ENCODE measurements at places on chromosomes 2 and 18. TPM values are rescaled to one million over a fixed set of nuclear protein-coding genes. Genes with fewer than 3 reads are reported as not detected.

DNA sequence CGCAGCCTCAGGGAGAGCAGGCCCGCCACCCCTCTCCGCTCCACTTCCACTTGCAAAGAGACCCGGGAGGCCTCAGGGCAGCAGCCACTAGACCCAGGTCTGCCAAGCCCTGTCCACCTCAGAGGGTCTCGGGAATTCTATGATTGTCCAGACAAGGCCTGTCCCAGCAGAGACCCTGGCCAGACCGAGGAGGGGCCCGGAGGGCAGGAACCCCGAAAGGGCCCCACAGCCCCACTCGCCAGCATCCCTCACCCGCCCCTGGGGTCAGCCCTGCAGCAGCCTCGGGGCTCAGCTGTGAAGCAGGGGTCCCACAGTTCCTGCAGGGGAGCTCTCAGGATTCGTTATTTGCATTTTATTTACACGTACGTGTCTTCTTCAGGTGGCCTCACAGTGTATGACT lies 269.5 kb downstream of the EIPR1 start:
- DNase-seq, result no peak

GRCh38 chr18:55300421-55300935 lies 287.5 kb downstream of the TCF4 start:
- DNase-seq, result no peak

DNA sequence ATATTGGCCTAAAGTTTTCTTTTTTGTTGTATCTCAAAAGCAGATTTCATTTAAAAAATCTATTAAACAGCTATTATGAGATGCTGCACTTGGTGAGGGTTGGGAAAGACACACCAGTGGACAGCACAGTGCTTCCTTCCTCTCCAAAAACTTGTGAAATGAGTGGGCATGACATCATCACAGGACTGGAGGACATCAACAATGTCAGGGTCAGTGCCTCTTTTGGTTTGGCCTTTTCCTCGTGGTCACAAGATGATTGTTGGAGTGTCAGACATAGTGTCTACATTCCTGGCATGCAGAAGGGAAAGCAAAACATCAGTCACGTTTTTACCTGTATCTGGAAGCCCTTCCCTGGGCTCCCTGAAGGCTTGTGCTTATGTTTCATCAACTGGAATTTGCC lies 49.6 kb downstream of the IL1R2 start:
- no peak for DNase-seq

DNA sequence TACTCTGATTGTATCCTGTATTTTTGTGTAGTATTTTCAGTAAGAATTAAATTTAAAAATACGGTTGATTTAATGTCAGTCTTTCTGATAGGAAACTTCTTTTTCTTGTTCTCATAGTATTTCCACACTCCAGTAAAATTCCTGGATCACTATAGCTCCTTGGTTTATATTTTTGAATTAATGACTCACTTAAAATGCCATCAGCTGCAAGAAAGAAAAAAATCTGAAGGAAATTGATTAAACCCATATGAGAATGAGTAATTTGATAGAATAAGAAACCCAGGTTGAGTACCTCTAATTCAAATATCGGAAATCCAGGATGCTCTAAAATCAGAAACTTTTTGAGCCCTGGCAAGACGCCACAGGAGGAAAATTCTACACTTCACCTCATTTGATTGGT lies 186.8 kb upstream of the RND3 start:
- DNase-seq, result no peak

DNA sequence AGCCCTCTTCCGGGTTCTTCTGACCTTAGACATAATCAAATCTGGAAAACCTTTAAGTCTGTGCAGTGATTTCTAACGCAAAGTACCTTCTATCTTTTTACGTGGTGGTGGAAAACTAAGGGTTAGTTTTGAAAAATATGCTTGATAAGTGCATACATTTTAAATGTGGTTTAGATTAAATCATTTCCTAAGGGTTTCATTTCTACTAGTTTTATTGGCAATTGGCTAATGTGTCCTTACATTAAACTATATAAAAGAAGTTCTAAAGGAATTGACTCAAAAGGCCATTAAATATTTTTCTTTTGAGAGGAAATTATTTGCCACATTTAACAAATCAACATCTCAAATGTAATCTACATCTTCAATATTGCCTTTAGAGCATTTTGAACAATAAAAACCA lies 268.3 kb upstream of the THUMPD2 start:
- DNase-seq, result no peak

DNA sequence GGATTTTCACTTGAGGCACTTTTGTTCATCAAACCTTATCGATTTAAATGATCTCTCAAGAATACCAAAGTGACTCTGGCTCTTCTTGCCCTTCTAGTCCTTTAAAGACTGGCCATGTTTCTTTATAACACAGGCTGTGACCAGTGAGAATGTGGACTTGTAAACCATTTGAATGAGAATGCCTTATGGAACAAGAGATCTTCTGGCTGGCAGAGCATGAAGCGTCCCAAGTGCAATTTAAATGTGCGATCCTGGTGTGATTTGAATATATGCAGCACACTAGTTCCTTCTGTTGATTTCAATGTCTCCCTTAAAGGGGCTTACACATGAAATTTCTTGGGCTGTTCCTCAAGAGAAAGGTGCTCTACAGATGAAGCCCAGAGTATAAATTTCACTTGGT lies 262.4 kb upstream of the CCDC68 start:
- DNase-seq, result no peak

DNA sequence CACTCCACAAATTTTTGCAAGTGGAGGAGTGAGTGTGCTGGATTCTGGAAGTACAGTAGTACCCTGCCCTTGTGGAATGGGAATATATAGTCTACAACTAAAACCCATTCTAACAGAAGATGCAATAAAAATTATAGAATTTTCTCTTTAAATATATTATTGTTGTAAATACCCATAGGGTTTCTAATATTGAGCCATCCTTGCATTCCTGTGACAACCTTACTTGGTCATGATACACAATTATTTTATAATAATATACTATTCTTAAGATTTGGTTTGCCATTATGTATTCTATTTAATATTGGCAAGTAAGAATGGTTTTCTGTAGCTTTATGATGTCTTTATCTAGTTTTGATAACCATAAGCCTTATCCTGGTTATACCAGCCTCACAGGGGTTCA lies 52.2 kb downstream of the EML6 start:
- no peak for DNase-seq

DNA sequence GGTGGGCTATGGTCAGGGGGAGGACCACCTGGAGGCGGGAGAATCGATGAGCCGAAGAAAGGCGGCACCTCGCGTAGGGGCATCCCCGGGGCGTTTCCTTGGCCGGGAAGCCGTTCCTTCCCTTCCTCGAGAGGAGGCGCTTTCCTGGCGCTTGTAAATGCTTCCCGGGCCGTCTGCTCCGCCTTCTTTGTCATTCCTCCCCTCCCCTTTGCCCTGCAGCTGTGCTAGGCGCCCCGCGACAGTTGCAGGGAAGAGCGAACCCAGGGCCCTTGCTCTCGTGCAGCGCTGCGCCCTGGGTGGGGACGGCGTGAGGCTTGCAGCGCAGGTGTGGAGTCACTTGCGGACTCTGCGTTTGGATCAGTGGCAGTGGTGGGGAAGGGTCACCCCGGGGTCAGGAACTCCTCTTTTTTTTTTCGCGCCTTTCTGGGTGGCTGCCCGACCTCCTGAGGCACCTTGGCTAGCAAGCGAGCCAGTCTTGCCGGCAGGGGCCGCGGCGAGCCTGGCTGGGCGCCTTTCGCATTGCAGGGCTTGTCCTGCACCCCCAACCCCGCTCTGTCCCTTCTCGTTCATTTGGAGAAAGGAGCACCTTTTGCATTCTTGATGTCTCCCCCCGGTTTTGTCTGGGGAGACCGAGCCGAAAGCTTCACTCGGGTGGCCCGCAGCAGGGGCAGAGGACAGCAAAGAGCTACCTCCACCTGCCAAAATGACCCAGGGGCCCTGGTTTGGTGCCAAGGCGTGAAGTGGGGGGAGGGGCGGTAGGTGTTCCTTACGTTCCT lies 858 bp downstream of the KCNS3 start:
- peak; percentile 42 for DNase-seq

DNA sequence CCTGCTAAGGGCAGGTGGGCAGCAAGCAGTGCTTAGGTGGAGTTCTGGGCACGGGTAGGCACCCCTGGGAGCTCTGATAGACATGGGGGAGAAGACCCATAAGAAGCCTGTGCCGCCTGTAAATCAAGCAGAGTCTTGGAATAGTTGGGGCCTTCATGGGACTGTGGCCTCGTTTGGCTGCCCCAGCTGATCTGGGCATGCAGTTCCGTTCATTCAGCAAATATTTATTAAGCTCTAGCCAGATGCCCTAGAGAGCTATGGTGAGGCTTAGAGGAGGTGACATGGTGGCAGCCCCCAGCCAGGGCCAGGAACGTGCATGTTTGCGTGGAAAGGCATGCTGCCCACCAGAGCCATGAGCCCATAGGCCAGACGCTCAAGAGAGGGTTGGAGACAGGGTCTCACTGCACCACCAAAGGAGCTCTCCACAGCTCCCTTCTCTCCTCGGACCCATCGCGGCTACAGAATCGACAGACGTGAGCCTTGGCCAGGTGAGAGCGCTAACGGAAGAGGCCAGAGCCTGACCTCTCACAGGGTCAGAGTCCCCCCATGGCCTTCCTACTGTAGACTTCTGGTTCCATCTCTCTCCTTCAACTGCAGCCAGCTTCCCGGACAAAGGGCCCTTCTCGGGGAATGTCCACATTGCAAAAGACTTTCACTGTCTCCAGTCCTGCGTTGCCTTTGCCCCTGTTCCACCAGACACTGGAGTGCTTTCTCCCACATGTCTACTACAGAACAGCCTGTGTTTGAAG lies 135.7 kb downstream of the INHBB start:
- no peak for DNase-seq

- DNase-seq, result no peak
Measured at GRCh38 chr18:73923866-73924265, 223.8 kb downstream of the FBXO15 start.

DNA sequence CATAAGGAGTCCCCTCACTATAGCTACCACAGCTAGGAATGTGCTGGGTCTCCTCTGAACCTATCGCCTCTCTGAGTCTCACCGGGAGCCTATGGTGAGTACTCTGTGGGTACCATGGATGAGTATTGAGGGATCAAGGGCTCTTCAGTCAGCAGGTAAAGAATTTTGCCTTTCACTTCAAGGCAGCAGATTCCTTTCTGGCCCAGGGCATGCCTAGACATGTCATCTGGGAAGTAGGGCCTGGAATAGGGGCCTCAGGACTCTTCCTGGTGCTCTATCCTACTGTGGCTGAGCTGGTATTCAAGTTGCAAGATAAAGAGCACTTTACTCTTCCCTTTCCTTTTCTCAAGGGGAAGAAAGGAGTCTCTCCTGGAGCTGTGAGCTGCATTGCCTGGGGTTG lies 85.6 kb upstream of the LHCGR start:
- DNase-seq, result no peak

SLC16A14 gene
- 9.8 TPM for total RNA-seq

HOXD10 gene
- total RNA-seq, result 1.3 TPM

SRD5A2 gene
- not detected for total RNA-seq

IFIH1 gene
- total RNA-seq, result 13.2 TPM

ADAM23 gene
- total RNA-seq, result 12.5 TPM

Measured in tibial nerve (tissue), 4 donors.